Activated CD4-positive, alpha-beta T cell treated with anti-CD3 and anti-CD28 coated beads, Interleukin-10, Interleukin-2, amounts not matched to agents 100 ng/mL and 50 ng/mL, durations not matched to agents 16 hours and 8 hours (primary cell): ENCODE measurements at places on chromosomes 6 and 20.
A peak's percentile ranks its signal among the peaks of the same experiment; 100 is the strongest.

DNA sequence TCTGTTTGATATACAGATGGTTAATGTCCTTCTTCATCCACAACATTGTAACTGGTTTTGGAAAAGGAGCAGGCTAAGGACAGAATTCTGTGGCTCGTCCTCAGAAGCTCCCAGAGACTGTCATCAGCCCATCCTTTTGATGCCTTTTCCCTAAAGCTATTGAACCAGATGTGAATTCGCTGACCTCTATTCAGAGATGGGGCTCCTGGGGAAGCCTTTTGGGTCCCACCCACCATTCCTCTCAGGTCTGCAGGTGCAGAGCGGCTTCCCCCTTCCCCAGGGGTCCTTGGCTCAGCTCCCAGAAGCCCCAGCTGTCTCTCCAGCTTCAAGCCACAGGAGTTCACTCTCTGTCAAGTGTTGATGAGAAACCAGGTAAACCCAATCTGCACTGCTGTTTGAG lies 191.7 kb downstream of the SMOC2 start:
- DNase-seq: no peak

DNA sequence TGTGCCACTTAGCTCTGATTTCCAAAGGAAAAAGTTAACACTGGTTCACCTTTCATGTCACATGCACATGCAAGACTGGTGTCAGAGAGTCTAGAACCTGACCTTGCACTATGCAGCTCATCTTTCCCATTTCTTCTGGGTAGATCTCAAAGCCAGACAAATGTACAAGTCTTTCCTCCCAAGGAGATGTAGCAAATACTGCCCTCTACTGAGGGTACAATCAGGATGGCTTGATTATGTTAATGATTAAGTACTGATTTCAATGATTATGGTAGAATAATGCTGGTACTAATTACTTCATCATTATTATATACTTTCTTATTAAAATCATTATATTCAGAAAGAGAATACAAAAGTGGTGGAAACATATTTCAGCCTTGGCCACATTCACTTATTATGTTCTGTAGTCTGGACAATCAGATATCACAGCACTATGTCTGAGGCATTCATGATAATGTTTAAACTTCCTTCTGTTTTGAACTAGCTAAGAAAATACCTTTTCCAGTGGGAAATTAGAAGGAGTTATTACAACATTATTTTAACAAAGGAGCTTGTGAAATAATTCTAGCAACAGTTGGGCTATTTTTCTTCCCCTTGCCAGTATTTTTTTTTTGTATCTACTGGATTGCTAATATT lies 68.5 kb upstream of the FOXO3 start:
- DNase-seq: peak; percentile 35

- no peak for DNase-seq
Observed at GRCh38 chr6:111591370-111591900, 14.2 kb downstream of the TRAF3IP2 start.

GRCh38 chr20:17698384-17698783 lies 1.4 kb upstream of the BANF2 start:
- no peak for DNase-seq

DNA sequence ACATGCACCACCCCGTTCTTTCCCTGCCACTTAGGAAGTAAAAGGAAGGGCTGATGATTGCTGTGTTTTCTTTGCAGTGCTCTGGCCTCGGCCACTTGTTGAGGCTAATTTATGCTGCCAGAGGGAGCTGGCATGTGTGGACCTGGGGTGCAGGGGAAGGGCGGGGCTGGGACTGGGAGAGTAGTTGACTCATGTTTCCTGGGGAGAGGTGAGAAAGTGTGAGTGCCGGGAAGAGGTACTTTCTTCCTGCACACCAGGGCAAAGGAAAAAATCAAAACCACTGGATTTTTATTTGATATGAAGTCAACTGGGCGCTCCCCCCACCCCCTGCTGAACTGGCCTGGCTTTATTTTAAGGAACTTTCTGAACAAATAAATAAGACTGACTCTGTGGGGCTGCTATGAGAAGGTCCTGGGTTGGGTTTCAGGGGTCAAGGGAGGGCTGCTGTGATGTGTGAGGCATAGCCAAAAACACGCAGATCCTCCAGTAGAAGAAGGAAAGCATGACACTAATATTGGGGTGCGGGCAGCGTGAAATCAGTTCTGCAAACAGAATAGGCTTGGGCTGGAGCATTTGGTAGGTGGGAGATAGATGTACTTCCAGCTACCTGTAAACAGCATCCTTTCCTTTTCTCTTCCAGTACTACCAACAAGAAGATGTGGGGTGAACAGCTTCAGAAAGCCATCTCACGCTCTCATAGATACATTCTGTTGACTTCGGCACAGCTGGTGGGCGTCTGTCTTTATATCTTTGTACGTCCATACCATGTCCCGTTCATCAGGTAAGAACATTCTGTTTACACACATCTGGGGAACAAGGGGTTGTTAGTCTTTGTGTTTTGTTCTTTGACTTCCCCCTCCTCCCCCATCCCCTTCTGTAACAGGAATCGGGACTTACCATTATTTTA lies 87.5 kb downstream of the SYNJ2 start:
- DNase-seq: peak; percentile 65

DNA sequence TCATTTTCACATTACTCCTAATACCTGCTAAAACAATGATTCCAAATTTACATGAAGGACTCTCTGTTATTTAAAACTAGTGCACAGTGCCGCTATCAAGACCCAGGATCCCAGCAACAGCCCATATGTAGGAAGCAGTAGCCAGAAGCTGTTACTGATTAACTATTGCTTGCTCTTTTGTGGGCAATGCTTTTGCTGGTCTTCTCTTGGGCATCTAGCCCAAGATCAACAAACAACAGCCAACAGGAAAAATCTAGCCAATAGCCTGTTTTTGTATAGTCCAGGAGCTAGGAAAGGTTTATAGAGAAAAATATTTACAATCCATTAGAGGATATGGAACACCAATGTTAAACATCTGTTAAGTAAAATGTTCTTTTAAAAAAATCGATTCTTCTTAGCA lies 22.1 kb upstream of the TENT5A start:
- DNase-seq: no peak

- DNase-seq: no peak
Observed at GRCh38 chr6:134937426-134937825, 12.5 kb downstream of the ALDH8A1 start.

DNA sequence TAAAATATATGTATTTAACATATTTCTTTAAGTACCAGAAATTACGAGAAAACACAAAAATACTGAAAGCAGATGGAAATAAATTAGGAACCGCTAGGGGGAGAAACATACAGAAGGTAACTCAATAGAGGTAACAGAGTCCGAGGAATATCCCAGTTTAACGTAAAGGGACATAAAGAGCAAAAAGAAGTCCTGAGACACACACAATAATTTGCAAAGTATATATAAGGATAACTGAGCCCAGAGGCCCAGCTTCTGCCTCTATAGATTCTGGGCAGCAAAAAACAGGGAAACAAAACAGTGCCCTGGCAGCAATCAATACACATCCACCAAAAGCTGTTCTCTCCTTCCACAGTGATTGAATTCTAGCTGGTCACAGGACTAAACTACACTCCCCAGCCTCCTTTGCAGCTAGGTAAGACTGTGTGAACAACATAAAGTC lies 15.1 kb downstream of the TBC1D32 start:
- no peak for DNase-seq

DNA sequence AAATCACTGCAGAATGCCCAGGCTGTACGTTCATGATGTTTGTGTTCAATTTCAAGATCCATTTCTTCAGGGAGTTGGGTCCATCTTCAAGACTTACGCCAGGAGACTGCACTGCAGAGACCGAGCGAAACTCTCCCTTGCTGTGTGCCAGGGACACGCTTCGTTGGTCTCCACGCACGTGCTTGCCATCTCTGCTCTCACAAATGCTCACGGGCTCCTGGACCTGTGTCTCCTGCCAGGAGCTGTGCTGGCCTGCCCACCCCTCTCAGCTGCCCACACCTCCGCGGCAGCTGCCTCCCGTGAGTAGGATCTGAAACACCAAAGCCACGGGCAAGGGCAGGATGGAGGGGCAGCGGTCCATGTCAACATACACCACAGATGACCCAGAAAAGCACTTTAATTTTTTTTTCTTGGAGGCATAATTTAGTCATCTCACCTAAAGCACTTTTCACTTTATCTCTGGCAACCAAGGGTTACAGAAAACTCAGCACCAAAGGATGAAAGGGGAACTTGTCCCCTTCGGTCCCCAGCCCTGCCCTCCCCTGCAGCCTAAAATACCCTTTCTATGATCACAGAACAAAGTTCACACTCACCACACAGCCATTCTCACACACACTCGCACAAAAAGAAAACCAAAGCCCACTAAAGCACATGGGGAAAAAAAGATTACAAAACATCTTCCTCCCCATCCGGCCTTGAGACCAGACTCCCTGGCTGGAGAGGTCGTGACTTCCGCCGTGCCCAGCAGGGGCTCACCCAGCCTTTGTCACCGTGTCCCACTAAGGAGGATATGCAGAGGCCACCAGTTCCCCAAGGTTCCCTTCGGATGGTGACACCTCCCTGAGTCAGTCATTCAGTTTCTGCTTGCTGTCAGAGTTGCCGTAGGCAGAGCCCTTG lies 137.9 kb downstream of the AGPAT4 start:
- DNase-seq: no peak

DNA sequence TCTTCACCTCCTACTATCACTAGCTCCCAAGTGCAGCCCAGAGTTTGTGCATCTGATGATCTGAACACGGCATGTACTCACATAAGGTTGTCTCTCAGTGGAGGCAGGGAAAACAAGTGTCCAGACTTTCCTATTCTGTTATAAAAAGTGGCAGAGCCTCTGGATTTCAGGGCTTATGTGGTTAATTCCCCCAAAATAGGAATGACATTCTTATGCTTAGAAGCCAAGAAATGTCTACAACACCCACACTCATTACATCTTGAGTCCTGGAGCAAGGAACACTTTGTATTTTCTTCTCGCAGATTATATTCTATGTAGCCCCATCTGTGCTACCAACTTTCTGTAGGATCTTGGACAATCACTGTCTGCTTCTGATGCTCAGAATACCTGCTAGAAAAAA lies 13.5 kb upstream of the SEMG1 start:
- no peak for DNase-seq

DNA sequence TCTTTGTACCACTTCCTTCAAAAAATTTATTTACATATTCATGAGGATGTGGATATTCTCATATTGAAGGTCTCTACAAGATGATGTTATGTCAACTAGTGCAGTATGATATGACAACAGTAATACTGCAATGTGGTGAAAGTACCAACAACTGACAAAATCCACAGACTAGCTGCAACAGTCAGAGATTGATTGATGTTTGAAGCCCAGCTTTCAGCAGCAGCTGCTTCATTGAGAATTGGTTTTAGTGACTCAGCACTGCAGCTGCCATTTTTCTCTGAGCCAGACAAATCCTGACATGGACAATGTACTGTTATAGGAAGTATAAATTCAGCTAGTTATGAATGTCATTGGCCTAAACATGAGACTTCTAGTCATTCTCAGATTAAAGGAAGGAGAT lies 53.8 kb downstream of the PKIB start:
- DNase-seq: no peak

DNA sequence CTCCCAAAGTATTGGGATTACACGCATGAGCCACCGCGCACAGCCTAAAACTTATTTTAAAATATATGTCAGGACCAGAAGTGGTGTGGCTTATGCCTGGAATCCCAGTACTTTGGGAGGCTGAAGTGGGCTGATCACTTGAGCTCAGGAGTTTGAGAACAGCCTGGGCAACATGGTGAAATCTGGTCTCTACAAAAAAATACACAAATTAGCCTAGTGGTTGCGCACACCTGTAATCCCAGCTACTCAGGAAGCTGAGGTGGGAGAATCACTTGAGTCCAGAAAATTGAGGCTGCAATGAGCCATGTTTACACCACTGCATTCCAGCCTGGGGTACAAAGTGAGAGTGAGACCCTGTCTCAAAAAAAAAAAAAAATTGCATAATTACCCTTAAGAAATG lies 13.7 kb downstream of the PXT1 start:
- no peak for DNase-seq

DNA sequence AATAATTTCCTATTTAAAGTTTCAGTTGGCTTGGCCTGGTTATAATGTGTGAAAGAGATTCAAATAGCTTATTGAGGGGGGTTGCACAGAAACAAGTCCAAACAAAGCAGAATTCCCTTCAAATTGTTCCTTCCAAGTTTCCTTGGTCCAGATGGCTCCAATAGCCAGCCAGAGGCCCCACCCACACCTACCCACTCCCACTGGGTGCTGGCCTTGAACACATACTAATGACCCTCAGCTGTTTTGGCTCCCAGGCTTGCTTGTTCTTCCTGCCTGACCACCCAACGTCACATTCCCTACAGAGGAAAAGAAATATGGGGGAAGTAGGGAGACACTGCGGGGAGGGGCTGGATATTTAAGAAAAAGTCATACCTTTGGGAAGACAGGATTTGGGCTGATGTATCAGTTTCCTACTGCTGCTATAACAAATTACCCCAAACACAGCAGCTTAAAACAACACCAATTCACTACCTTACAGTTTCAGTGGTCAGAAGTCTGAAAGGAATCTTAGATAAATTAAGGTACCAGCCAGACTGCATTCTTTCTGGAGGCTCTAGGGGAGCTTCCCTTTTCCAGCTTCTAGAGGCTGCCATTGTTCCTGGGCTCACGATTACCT lies 95.7 kb downstream of the COL21A1 start:
- no peak for DNase-seq

DNA sequence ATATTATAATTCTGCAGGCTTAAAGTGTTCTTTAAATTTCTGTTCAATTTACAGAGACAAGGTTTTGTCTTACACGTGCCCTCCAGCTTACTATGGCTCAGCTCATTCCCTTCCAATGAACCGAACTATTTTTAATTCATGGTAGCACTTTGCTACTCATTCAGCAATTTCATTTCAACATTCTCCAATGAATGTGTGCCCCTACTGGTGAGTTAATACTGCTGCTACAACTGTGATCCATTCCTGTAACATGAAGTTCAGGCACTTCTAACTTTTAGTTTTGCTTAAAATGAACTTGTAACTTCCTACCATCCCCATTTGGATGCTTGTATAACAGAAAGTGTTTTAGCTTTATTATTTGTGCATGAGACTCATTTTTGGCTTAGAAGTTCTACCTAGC lies 99.7 kb downstream of the F13A1 start:
- no peak for DNase-seq

DNA sequence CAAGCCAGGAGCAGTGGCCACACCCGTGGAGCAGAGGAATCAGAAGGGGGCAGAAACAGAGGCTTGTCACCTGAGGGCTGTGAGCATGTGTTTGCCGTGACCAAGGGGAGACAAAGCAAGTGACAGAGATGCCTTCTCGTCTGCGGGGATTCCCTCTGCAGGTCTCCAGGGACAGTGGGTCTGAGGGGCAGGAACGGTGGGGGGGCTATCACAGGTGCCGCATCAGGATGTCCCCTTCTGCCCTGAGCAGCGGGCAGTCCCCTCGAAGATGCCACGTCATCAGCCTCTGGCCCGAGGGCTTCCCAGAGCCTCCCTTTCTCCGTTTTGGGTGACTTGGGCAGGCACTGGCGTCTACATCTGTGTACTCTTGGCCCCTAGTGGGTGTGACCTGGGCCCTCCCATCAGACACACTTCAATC lies 338.7 kb downstream of the PREX1 start:
- DNase-seq: no peak
